ENCODE measurements at places on chromosomes 12 and 14. TPM values are rescaled to one million over a fixed set of nuclear protein-coding genes. Genes with fewer than 3 reads are reported as not detected.

Gene SIX6
- total RNA-seq = not detected

Gene DIO2
- total RNA-seq = 31.5 TPM

Gene CLEC14A
- 2.3 TPM for total RNA-seq

Gene TAS2R14
- 6.9 TPM for total RNA-seq

DNA sequence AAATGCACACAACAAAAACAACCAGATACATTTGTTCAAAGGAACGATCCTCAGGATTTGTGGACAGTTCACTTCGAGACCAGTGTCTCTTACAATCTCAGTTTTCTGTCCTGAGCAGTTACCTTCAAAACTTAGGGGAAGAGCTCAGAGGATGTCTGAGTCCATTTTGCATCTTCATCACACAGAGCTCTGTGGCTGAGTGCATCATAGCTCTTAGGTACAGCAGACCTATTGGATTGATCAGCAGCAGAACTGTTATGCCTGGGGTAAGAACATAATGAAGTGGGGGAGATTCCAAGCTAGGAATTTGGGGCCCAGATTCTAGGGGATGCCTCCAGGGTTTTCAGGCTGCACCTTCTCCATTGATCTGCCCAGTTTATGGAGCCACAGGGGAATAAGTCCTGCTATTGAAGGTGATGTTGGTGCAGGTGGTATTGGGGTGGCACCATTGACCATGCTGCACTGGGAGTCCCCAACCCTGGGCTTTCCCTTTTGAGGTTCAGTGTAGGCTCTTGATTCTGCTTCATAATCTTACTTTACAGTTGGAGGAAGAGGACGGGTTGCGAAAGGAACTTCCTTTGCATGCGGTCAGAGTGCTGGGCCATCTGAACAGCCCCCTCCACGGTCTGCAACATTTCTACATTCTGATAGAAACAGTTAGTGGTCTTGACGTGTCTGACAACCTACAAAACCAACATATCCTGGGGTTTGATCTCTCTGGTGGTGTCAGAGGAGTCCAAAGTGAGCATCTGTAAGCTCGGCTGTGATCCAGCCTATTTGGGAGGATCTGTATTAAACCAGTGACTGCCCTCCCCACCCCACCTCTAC, 112.8 kb downstream of the CHST11 start:
- DNase-seq = no peak

GRCh38 chr14:61468063-61468825, 146.9 kb downstream of the PRKCH start:
- no peak for DNase-seq

DNA sequence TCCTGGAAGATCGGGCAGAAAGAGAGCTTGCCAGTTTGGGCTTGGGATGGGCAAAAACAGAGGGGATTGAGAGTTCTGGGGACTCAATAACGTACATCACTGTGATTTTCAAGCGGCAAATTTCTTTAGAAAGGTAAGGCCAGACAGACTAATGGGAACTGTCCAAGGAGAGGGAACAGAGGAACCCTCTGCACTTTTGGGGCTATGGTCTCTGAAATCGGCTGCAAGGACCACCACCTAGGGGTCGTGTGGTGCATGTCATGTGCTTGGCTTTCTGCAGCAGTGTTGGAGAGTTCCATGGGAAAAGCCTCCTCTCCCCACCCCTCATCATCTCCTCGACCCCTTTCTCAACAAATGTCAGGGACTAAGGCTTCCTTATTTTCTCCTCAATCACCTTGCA, 79.6 kb downstream of the PPM1A start:
- DNase-seq = no peak

DNA sequence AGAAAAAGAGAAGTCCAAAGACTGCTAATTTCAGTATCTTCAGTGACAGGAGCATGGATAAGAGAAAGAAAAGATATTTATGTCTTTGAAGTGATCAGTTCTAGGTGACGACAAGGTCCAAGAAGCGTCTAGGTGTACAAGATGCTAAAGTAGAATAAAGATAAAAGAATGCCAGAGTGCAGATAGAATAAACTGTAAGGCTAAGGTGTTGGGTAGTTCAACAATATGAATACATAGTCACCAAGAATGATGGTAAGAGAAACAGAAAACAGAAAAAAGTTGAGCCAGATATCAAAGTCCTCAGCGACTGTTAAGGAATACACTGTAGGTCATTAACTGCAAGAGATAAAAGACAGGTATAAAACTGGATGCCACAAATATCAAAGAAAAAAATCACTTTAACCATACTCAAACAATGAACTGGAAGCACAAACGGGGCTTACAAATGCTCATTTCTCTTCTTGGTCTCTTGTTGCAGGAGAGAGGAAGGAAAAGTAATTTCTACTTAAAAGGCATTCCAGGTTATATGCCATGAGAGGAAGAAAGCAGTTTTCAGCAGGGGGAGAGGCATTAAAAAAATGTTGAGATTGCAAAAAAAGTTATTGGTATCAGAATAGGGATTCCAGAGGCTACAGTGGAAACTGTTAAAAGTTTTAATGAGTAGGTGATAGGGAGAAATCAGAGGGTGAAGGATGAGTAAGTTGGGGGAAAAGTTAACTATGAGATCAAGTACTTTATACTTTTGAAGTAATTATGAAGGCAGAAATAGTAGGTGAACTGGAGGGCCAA, 121.5 kb downstream of the CEP83 start:
- DNase-seq = no peak

- no peak for DNase-seq
These were observed 61.1 kb downstream of the HRK start for GRCh38 chr12:116820064-116820656.

- DNase-seq = peak; percentile 8
These were observed 8.0 kb downstream of the CHGA start for GRCh38 chr14:92930737-92931602.

DNA sequence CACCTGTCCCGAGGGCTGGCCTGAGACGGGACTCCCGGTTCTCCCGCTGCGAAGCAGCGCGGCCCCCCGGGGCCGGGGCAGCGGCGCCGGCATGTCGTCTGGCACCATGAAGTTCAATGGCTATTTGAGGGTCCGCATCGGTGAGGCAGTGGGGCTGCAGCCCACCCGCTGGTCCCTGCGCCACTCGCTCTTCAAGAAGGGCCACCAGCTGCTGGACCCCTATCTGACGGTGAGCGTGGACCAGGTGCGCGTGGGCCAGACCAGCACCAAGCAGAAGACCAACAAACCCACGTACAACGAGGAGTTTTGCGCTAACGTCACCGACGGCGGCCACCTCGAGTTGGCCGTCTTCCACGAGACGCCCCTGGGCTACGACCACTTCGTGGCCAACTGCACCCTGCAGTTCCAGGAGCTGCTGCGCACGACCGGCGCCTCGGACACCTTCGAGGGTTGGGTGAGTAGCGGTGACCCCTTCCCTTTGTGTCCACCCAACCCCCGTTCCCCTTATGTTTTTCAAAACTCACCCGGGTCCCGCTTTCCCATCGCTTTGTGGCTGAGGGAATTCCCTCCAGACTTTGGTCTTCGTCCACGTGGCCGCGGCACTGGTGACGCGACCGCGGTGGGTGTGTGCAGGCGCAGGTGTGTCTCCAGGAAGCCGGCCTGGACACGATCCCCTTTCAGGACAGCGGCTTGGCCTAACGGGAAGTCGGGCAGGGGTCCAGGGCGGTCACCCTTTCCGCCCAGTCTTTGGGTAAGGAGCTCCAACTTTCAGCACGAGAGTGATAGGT, 826 bp downstream of the PRKCH start:
- no peak for DNase-seq

GRCh38 chr12:31590642-31591379, at the start of gene DENND5B:
DENND5B (minus strand) TSS chr12:31591136; CDS start chr12:31590832, 304 bp downstream.
- peak; percentile 79 for DNase-seq

DNA sequence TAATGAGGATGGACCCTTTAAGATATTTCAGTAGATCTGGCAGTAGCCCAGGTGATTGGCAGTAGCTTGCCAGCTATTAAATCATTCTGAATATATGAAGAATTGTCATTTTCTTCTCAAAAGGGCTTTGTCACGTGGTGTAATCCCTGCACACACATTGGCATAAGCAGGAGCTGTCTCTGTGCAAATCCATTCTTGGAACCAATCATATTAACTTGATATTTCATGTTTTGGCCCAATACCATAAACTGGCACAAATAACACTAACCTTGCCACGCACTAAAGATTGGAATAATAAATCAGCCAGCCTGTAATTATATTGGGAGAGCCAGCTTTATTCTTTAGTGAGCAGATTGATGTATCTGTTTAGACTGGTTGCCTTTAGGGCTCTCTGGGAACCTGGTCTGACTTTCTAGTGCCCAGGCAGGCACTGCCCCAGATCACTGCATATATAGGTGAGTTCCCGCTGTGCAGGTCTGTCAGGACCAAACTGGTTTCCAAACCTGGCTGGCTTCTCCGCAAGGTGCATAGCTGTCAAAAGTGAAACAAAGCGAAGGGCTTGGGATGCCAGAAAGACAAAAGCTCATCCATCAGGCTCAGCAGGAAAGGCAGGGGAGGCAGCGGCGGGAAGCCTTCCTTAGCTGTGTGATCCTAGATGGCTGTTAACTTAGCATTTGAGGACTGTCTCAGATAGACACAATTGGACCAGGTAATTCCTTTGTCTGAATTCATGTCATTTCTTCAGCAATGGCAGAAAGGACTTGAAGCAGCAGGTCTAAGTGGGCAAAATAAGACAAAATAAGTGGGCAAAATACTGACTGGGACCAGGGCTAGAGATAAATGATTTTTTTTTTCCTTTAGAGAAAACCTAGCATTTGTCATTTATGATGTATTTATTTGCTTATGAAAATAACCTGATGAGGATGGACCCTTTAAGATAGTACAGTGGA, 128.8 kb upstream of the DYRK2 start:
- no peak for DNase-seq

DNA sequence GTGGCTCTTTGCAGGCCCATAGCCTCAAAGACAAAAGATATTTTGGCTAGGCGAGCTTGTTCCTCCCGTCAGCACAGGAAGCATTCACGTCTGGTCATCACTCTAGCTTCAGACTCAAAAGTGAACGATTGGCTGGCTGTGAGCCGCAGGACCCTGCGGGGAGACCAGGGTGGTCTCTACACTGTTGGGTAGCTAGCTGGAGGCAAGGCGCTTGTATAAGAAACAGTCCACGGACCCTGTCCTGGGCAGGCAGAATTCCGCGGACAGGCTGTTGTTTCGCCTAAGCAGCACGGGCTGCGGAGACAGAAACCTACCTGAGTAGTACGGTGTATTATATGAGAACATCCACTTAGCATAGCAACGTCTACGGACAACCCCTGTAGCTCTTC, 29.6 kb downstream of the WBP11 start:
- DNase-seq = no peak

Data from fibroblast of villous mesenchyme (primary cell).